ENCODE measurements at places on chromosomes 1 and 21. TPM values are rescaled to one million over a fixed set of nuclear protein-coding genes. Genes with fewer than 3 reads are reported as not detected.

The ECM1 gene
- total RNA-seq: 40.6 TPM

GRCh38 chr1:220754212-220754917 lies 6.2 kb downstream of the MTARC2 start:
- no peak for DNase-seq

DNA sequence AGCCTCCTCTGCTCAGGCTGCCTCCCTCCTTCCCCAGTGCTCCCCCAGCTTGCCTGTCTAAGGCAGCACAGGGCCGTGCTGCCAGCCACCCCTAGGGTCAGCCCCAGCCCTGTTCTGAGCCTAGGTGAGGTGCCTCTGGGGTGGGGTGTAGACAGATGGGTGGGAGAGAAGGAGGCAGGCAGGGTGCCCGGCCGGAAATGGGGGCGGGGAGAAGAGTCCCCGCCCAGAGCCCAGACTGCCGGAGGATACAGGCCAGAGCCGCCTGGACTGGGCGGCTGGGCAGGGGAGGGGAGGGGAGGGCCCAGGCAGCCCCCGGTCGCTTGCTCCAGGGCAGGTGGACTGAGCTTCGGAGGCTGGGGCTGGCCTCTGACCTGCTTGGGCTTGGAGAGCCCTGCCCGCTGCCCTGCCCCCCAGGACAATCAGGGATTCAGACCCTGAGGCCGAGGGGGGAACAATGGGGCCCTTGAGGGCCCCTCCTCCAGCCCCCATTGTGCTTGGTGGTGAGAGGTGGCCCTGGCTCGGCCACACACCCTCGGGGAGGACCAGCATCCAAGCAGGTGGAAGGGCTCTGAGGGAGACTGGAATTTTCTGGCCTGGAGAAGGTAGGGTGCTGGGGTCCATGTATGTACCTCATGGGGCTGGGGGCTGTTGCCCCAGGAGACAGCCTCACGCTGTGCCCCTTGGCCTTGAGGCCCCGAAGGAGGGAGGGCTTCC lies at the start of gene GJC2:
TSS of gene GJC2 (plus strand) at position 525 of the 714 bp plus-strand sequence. CDS start 7,829 bp downstream, outside the sequence.
- DNase-seq: peak; percentile 67

DNA sequence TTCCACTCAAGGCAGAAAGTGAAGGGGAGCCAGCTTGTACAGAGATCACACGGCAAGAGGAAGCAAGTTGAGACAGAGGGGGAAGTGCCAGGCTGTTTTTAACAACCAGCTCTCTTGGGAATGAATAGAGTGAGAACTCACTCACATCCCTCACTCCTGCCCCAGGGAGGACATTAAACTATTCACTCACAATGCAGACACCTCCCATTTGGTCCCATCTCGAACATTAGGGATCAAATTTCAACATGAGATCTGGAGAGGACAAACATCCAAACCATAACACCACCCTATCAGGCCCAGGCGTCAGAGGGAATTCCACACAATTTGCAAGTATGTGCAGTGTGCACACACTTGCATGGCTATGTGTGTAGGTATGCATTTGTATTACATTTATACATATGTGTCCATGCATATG lies 62.7 kb downstream of the DMAP1 start:
- no peak for DNase-seq

The SH3BGRL3 gene
- 90.6 TPM for total RNA-seq

The GREM2 gene
- total RNA-seq: not detected
